Fibroblast of skin of abdomen (primary cell): ENCODE measurements at places on chromosomes 5 and 9.

DNA sequence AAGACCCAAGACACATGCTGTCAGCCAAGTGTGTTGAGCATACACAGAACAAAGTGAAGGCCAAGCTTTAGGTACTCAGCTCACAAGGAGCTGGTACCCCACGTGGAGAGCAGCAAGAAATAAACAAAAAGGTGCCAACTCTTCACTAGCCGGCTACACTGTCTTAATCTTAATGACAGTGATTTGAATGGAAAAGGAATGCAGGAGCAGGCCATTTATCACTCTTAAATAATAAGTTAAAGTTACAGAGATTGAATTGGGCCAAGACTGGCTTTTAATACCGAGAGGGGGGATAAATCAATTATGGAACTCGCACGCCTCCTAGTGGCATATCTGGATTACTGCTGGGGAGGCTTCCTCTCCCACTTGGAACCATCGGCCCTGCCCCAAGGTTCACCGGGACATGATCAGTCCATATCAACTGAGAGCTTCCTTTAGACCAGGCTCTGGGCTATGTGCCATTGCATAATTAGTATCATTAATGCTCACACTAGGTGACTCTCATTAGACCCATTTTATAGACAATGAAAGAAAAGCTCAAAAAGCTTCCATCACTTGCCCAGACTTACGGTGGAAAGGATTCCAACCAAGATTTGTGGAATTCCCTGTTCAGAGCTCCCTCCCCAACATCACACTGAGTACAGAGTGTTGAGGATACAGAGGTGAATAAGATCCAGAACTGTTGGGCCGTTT is 94.0 kb downstream of the ACTL7B start:
- peak; percentile 60 for DNase-seq

- DNase-seq: no peak
These were observed 454 bp downstream of the NELFB start for GRCh38 chr9:137255448-137256114.

DNA sequence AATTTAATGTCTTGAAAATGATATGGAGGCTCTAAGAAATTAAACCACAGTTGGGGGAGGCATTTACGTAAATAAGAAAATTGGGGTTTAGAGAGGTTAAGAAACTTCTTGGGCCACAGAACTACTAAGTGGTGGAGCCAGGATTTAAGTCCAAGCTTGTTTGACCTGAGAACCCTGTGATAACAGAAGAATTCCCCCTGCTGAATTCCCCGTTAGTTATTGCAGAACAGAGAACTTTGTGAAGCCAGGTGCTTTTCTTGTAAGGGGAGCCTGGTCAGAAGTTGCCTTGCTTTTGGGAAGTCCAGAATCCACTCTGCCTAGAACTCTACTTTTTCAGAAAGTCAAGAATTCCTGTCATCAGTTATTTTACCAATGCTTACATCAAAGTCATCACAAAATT is 309.3 kb upstream of the SEMA6A start:
- DNase-seq: no peak

DNA sequence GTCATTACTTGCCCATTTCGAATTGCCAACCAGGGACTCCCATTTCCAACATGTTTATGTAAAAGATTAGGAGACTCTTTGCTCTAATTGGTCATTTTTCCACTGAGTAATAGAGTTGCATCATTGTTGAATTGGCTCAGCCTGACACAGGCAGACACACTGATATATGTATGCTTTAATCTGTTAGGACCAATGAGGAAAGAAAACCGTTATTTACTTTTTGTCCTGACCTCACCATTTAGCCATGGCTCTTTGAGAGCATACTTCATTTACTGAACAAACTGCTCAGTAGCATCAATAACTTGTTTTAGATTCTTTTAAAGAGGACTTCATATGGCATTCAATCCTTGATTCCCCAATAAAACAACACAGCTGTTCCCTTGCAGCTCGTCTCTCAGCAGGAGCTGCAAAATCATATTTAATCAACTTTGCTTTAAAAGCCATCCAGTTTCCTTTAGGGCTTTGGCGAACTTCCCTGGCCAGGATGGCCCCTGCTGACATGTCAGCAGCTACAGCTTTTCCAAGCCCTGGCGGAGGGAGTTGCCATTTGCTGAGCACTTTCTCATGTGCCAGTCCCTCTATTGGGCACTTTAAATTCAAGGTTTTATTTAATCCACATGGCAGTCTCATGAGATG is 251.5 kb upstream of the TNC start:
- DNase-seq: peak; percentile 83

DNA sequence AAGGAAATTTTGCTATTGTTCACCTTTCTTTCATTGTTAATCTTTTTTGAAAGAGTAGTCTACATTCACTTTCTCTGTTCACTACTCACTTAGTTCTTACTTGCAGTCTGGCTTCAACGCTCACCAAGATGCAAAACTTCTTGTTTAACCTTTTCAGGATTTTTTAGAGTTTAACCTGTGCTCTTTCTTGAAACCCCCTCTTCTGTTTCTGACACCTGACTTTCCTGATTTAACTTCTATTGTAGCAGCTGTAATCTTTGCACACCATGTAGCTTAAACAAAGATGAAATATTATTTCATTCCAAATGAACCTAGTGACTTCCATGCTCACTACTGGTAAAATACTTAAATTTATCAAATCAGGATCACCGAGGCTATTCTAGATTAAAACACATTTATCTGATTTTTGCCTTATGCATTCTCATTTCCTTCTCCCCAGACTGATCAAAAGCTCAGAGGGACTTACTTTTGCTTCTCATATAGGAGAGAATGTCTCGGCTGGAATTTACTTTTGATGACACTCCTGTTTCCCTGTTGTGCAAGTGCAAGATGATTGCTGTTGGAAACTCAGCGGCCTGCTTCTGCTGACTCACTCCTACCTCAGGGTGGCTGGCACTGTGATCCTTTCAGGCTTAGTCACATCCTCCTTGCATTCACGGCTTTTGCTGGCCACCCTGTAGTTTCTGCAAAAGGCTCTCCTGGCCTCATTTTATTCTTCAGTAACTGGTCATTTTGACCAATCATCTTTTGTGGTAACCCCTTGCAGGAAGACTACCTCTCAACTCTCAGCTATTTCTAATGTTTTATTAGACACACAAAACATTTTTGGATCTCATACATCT is 109.3 kb upstream of the IFNE start:
- DNase-seq: peak; percentile 98
